ENCODE measurements at places on chromosomes 1 and 21. TPM values are rescaled to one million over a fixed set of nuclear protein-coding genes. Genes with fewer than 3 reads are reported as not detected.

Gene C1orf94
- not detected for polyA plus RNA-seq

Gene PPM1J
- 3.5 TPM for polyA plus RNA-seq

Gene ANP32E
- 16.9 TPM for polyA plus RNA-seq

Gene AIRE
- 0.06 TPM for polyA plus RNA-seq

Gene SMPDL3B
- 0.98 TPM for polyA plus RNA-seq

Gene MYCL
- polyA plus RNA-seq, result 5.1 TPM

Gene TIE1
- polyA plus RNA-seq, result 4.2 TPM

Gene NPR1
- polyA plus RNA-seq, result 3.6 TPM

Gene ORC1
- 3.6 TPM for polyA plus RNA-seq

Gene KIF26B
- 0.04 TPM for polyA plus RNA-seq

Gene ALPL
- 2.4 TPM for polyA plus RNA-seq

Gene TMIGD3
- polyA plus RNA-seq, result 0.79 TPM

Gene DENND2C
- 35.6 TPM for polyA plus RNA-seq

Gene MYOC
- polyA plus RNA-seq, result 4.6 TPM

Gene USP24
- polyA plus RNA-seq, result 7.4 TPM

Gene NPPA
- 0.11 TPM for polyA plus RNA-seq

Gene GPR25
- 0.14 TPM for polyA plus RNA-seq

Gene ESPN
- polyA plus RNA-seq, result 46.5 TPM
